CD4-positive, CD25-positive, alpha-beta regulatory T cell (primary cell): ENCODE measurements at places on chromosomes 7 and 10. TPM values are rescaled to one million over a fixed set of nuclear protein-coding genes. Genes with fewer than 3 reads are reported as not detected.

Gene NPFFR1
- not detected for total RNA-seq

Gene CFTR
- not detected for total RNA-seq

Gene UCMA
- total RNA-seq: not detected

Gene NSUN5
- 31.8 TPM for total RNA-seq

Gene AFAP1L2
- total RNA-seq: 1.1 TPM

Gene PNLIPRP1
- not detected for total RNA-seq

Gene CDNF
- 1.7 TPM for total RNA-seq

Gene KCNH2
- total RNA-seq: 3.5 TPM

Gene OSBPL3
- 43.0 TPM for total RNA-seq

Gene EPDR1
- not detected for total RNA-seq

Gene NAT16
- not detected for total RNA-seq

Gene OPALIN
- not detected for total RNA-seq

Gene FAM53B
- total RNA-seq: 116 TPM

Gene IQUB
- not detected for total RNA-seq
